Sigmoid colon (tissue), 7 donors: ENCODE measurements at places on chromosomes 1 and 21. TPM values are rescaled to one million over a fixed set of nuclear protein-coding genes. Genes with fewer than 3 reads are reported as not detected.

Gene RGS7
- total RNA-seq = 1.8 TPM

- no peaks in the 10 kb centered on the region for H3K36me3 ChIP-seq
- peaks cover 7% of the 10 kb centered on the region for H3K4me1 ChIP-seq
- no peak overlapping the region for H3K27ac ChIP-seq
- H3K4me3 ChIP-seq = no peak overlapping the region
Measured at GRCh38 chr1:169590932-169591331, 4.7 kb upstream of the F5 start.

Gene PSRC1
- total RNA-seq = 7.8 TPM

GRCh38 chr1:53334781-53335180 is 6.9 kb upstream of the LRP8 start:
- H3K36me3 ChIP-seq = no peaks in the 10 kb centered on the region
- no peaks in the 10 kb centered on the region for H3K4me1 ChIP-seq
- H3K4me3 ChIP-seq = no peak overlapping the region
- no peaks in the 10 kb centered on the region for H3K27me3 ChIP-seq

DNA sequence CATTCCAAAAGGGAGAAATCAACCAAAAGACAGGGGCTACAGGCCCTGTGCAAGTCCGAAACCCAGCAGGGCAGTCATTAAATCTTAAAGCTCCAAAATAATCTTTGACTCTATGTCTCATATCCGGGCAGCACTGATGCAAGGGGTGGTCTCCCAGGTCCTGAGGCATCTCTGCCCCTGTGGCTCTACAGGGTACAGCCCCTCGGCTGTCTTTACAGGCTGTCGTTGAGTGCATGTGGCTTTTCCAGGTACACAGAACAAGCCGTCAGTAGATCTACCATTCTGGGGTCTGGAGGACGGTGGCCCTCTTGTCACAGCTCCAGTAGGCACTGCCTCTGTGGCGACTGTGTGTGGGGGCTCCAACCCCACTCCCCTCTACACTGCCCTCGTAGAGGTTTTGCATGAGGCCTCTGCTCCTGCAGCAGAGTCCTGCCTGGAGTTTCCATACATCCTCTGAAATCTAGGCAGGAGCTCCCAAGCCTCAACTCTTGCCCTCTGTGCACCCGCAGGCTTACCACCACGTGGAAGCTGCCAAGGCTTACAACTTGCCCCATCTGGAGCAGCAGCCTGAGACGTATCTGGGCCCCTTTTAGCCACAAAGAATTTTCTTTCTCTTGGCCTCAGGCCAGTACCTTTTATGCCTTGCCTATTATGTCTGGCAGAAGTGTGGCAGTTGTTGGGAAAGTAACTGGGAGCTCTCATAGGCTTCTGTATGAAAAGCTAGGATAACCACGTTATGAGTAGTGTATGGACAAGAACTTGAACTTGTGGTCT is 52.5 kb downstream of the POU2F1 start:
- no peak overlapping the region for H3K4me3 ChIP-seq
- no peak for DNase-seq
- H3K36me3 ChIP-seq = no peaks in the 10 kb centered on the region
- no peaks in the 10 kb centered on the region for H3K27me3 ChIP-seq
- H3K27ac ChIP-seq = no peak overlapping the region

GRCh38 chr1:92511541-92511940 is 24.8 kb upstream of the GFI1 start:
- no peaks in the 10 kb centered on the region for H3K4me1 ChIP-seq
- no peaks in the 10 kb centered on the region for H3K36me3 ChIP-seq
- DNase-seq = no peak
- no peaks in the 10 kb centered on the region for H3K27me3 ChIP-seq
- H3K27ac ChIP-seq = no peak overlapping the region

DNA sequence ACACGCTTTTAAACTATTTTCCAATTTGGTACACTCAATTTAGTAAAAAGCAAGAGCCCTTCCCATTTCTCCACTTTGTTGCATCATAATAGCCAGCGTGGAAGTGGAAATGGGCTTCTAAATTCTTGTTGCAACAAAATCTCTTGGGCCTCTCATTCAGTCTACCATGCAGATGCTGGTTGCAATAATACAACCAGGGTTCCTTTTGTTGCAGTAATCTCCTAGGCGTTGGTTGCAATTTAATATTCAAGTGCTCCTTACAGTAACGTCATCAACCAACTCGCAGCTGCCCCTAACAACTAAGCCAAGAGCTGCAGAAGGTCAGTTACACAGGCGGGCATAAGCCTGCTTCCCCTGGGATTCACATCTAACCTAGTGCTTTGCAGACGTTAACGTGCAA is 2.7 kb upstream of the HDGF start:
- no peaks in the 10 kb centered on the region for H3K27me3 ChIP-seq
- peaks cover 20% of the 10 kb centered on the region for H3K4me1 ChIP-seq
- H3K27ac ChIP-seq = no peak overlapping the region
- H3K4me3 ChIP-seq = no peak overlapping the region
- no peak for DNase-seq
